ENCODE measurements at places on chromosomes 13 and 19.

- no peak for DNase-seq
- H3K27ac ChIP-seq = no peak overlapping the region
- H3K36me3 ChIP-seq = no peaks in the 10 kb centered on the region
- no peaks in the 10 kb centered on the region for H3K4me1 ChIP-seq
- H3K4me3 ChIP-seq = no peak overlapping the region
- H3K27me3 ChIP-seq = no peaks in the 10 kb centered on the region
Observed at GRCh38 chr13:79560954-79561353, 80.0 kb downstream of the NDFIP2 start.

DNA sequence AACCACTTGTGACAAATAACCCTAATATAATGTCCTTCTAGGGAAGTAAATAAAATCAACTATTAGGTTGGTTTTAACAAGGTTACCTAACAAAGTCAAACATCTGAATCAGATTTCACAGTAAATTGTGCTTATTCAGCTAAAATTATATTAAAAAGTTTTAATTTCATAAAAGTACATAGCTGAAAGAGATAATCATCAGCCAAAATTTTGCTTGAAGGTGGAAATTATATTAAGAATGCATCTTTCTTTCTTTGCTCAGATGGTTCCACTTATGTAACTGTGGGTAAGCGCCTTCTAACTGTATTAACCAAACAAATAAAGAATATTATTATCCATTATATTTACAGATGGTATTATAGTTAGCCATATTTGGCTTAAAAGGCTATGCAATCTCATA lies 2840.3 kb upstream of the PCDH20 start:
- DNase-seq = no peak
- H3K36me3 ChIP-seq = no peaks in the 10 kb centered on the region
- no peaks in the 10 kb centered on the region for H3K27me3 ChIP-seq

DNA sequence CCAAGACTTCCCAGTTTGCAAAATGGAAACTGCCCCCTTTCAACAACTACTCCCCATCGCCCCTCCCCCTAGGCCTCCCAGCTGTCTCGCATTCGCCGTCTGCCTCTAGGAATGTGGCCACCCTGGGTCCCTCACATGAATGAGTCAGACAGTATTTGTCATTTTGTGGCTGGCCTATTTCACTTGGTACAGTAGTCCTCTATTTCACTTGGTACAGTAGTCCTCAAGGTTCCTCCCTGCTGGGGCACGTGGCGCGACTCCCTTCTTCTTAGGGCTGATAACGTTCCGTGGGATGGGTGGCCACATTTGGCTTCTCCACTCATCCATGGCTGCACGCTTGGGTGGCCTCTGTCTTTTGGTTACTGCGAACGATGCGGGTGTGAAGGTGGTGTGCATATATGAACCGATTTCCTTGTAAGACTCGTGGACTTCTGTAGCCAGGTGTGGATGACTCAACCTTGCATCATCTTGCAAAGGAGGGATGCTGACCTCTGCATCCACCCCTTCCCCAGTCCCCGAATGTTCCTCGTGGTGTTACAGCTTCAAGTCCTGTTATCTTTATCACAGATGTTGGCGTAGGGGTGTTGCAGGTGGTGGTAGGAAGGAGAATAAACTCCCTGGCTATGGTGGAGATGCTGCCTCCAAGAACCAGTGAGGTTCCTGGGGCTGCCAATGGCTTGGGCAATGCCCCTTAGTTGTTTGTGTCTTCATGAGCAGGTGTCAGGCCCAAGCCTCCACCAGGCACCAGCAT lies 112.1 kb upstream of the SOX1 start:
- DNase-seq = no peak
- peaks cover 24% of the 10 kb centered on the region for H3K27me3 ChIP-seq
- no peaks in the 10 kb centered on the region for H3K36me3 ChIP-seq
- H3K4me1 ChIP-seq = no peaks in the 10 kb centered on the region
- no peak overlapping the region for H3K27ac ChIP-seq

- no peak overlapping the region for H3K4me3 ChIP-seq
- H3K27me3 ChIP-seq = peaks cover 10% of the 10 kb centered on the region
- peaks cover 37% of the 10 kb centered on the region for H3K4me1 ChIP-seq
- no peak overlapping the region for H3K27ac ChIP-seq
Observed at GRCh38 chr19:19261350-19262189, 11.5 kb downstream of the TM6SF2 start.

DNA sequence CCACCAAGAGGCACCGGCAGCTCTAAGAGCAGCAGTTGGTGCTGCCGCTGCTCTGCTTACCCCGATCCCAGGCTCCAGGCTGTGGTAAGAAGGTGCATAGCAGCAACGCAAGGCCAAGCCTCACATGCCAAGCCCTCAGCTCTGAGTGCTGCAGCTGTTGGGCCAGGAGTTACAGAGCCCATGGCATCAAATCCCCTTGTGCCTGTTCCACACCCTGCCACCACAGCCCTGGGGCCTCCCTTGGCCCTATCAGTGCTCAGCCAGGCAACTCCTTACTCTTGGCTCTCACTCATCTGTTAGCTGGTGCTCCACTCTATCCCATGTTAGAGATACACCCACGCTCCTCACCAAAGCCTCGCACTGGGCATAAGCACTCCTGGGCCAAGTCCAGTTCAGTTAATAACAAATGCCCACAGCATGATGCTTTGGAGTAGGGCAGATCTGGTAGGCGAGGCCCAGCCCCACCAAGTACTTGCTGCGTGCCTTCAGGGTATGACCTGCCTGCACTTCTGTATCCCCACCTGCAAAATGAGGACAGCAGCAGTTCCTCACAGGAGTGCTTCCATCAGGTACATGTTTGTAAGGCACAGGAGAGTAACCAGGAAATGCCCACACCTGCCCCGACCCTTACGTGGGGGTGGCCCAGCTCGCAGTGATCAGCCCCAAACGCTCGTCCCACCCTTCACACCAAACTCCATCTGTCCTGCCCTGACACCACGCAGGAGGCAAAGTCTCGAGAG lies 16.2 kb downstream of the AKAP8L start:
- no peak overlapping the region for H3K27ac ChIP-seq
- H3K27me3 ChIP-seq = no peaks in the 10 kb centered on the region
- peaks cover 91% of the 10 kb centered on the region for H3K36me3 ChIP-seq
- DNase-seq = no peak
- H3K4me3 ChIP-seq = no peak overlapping the region
- H3K4me1 ChIP-seq = peaks cover 2% of the 10 kb centered on the region
